Activated T-helper 1 cell treated with anti-CD3 and anti-CD28 coated beads, Interleukin-12 subunit alpha, Interleukin-12 subunit beta, Interleukin-2, Interleukin-4 antibody, amounts not matched to agents 30 ng/mL and 10 ng/mL and 1 ng/mL, durations not matched to agents 14 hours and 24 hours and 36 hours (primary cell): ENCODE measurements at places on chromosomes 16 and 17. TPM values are rescaled to one million over a fixed set of nuclear protein-coding genes. Genes with fewer than 3 reads are reported as not detected.

DNA sequence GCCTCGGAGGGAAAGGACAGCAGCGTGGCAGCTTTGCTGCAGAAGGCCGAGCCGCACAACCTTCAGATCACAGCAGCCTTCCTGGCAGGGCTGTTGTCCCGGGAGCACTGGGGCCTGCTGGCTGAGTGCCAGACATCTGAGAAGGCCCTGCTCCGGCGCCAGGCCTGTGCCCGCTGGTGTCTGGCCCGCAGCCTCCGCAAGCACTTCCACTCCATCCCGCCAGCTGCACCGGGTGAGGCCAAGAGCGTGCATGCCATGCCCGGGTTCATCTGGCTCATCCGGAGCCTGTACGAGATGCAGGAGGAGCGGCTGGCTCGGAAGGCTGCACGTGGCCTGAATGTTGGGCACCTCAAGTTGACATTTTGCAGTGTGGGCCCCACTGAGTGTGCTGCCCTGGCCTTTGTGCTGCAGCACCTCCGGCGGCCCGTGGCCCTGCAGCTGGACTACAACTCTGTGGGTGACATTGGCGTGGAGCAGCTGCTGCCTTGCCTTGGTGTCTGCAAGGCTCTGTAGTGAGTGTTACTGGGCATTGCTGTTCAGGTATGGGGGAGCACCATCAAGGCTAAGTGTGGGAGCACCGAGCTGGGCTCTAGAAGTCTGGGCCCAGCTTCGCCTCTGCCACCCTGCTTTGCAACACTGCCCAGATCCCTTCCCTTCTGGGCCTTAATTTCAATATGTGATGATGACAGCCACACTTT, 18.6 kb downstream of the NOD2 start:
- DNase-seq, result no peak

- DNase-seq, result no peak
Measured at GRCh38 chr17:81330884-81331245, 35.8 kb upstream of the SLC38A10 start.

DNA sequence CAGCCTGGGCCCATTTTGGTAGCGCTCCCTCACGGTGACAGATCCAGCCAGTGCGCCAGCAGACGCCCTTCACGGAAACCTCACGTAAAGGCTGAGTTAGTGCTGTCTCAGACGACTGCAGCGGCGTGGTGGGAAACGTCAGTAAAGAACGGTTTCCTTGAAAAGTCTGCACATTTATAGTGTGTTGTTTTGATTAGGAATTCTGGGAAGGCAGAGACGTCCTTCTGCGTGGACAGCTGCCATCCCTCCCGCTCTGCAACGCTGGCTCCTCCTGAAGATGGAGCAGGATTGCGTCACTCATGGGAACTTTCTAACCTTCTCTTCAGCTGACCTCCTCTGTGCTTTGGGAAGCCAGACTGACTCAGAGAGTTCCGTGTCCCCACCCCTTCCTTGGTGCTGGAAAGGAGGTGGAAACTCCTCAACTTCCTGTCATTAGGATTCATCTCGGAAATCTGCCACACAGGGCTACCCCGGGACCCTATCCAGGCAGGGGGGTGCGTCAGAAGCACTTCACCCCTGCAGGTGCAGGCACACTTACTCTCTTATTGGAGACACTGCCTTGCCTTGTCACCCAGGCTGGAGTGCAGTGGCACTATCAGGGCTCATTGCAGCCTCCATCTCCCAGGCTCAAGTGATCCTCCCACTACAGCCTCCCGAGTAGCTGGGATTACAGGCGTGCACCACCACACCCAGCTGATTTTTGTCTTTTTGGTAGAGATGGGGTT, 24.3 kb upstream of the CRISPLD2 start:
- DNase-seq, result no peak

DNA sequence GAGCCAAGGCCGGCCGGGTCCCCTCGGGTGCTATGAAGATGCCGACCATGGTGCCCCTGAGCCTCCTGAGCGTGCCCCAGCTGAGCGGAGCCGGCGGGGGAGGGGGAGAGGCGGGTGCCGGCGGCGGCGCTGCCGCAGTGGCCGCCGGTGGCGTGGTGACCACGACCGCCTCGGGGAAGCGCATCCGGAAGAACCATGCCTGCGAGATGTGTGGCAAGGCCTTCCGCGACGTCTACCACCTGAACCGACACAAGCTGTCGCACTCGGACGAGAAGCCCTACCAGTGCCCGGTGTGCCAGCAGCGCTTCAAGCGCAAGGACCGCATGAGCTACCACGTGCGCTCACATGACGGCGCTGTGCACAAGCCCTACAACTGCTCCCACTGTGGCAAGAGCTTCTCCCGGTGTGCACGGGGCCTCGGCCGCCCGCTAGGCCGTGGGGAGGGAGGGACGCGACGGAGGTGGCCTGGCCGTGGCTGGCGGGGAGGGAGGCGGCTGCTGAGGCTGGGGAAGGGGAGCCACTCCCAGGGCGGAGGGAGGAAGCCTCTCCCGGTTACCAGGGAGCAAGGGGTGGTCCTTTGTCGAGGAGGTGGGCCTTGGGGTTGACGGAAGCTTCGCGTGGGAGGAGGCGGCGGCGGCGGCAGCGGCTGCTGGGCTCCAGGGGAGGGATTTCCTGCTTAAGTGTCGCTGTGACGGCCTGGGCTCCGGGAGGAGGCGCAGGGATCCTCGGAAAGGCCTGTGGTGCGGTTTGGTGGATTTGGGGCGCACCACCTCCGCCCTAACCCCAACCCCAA, 1.3 kb downstream of the MAZ start:
- peak; percentile 85 for DNase-seq

- no peak for DNase-seq
Measured at GRCh38 chr17:36611345-36612072, 10.1 kb downstream of the MRM1 start.

DNA sequence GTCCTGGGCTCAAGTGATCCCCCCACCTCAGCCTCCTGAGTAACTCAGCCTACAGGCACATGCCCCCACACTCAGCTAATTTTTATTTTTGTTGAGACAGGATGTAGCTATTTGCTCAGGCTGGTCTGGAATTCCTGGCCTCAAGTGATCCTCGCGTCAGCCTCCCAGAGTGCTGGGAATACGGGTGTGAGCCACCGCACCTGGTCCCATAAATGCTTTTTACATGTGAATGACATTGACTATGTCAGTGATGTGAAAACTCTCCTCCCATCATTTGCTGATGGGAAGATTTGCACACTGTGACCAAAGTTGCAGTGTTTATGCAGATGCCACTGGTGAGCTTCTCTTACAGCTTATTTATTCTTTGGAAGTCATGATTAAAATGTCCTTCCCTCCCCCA, 15.0 kb downstream of the PLCD3 start:
- no peak for DNase-seq

- DNase-seq, result no peak
Measured at GRCh38 chr17:44919411-44919810, 4.1 kb upstream of the GFAP start.

NOMO2 gene
- total RNA-seq, result 111 and 121 TPM in 2 replicates

ADAP2 gene
- total RNA-seq, result 0.75 and 1.1 TPM in 2 replicates

SLC12A3 gene
- total RNA-seq, result not detected in 2 replicates
